ENCODE measurements at places on chromosomes 2 and 18. TPM values are rescaled to one million over a fixed set of nuclear protein-coding genes. Genes with fewer than 3 reads are reported as not detected.

- H3K4me3 ChIP-seq, result no peak overlapping the region
- peak overlapping the region; percentile 95 for H3K27ac ChIP-seq
- DNase-seq, result peak; percentile 19
- H3K4me1 ChIP-seq, result peaks cover 32% of the 10 kb centered on the region
These were observed 2.1 kb upstream of the PUM2 start for GRCh38 chr2:20352581-20353216.

Gene CTAGE1
- 0.60 TPM for polyA plus RNA-seq

- no peak for DNase-seq
- H3K4me3 ChIP-seq, result no peak overlapping the region
- no peaks in the 10 kb centered on the region for H3K4me1 ChIP-seq
- no peaks in the 10 kb centered on the region for H3K27me3 ChIP-seq
- no peak overlapping the region for H3K27ac ChIP-seq
These were observed 370.6 kb upstream of the UBE2E3 start for GRCh38 chr2:180609626-180610340.

DNA sequence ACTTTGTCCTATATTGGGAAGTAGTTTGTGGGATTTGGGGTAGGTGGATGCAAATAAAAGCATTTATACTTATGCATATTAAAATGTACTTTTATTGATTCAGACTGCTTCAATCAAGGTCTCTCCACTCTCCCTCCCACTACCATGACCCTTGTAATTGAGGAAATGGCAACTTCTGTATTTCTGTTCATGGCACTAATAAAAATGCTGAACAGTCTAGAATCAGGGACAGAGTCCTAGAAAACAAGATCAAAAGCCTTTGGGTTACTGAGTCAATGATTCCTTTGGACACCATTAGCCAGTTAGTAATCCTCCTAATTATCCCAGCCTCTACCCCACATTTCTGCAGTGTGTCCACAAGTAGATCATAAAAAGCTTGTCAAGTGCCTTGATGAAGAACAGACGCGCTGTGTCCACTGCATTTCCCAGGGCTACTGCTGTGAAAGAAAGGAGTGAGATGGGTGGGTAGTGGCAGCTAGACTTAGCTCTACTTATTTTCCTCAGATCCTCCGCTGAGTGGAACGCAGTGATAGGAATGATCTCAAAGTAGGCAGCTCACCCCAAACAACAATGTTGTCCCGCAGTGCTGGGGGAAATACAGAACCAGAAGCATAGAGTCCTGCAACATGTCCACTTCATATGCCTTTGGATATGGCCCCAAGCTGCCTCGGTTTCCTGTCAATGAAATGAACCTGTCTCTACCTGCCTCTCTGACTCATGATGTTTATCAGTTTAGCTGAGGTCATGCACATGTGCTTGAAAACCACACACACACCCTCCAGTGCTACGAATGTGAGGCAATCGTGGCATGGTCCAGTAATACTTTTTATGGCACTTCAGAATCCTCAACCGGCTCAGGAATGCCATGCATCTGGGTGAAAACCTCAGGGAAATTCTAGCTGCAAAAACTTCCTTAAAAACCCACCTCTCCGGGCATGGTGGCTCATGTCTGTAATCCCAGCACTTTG, 115.5 kb downstream of the COL6A3 start:
- no peak overlapping the region for H3K4me3 ChIP-seq
- DNase-seq, result peak; percentile 80
- no peaks in the 10 kb centered on the region for H3K27me3 ChIP-seq
- H3K4me1 ChIP-seq, result peaks cover 26% of the 10 kb centered on the region
- H3K36me3 ChIP-seq, result no peaks in the 10 kb centered on the region
- peak overlapping the region; percentile 87 for H3K27ac ChIP-seq

Gene IL1R2
- 11.4 TPM for polyA plus RNA-seq

Gene ANTXR1
- 29.1 TPM for polyA plus RNA-seq

DNA sequence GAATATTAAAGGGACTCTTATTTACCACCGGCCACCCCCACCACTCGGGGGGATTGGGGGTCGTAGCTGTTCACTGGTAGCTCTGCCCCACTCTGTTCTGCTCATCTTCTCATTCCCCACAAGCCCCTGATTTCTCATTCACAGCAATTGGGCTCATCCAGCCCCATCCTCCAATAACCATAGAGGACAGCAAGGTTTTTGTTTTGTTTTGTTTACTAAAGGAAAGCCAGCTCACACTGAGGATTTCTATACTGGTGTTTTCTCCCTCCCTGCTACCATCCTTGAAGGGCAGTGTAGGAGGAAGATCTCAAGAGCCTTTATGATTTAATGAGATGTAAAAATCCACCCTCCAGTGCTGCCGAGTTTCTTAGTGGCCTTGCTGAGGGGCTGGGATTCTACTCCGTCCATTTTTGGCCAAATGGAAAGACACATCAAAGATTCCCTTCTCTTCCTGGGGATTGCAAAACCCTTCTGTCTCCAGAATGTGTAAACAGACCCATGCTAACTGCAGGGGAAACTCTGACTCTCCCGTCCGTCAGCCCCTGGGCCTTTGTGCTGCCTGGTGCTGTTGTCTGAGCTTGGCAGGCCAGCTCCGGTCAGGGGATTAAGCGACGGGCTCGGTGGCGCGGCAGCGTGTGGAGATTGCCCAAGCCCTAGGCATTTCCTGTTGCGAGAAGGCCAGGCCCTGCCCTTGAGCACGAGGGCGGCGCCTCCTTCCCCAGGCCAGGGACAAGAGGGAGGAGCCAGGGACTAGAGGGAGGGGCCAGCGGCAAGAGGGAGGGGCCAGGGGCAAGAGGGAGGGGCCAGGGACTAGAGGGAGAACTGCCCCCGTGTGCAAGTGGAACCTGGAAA, 165.0 kb downstream of the ANTXR1 start:
- no peaks in the 10 kb centered on the region for H3K27me3 ChIP-seq
- DNase-seq, result peak; percentile 91
- no peaks in the 10 kb centered on the region for H3K36me3 ChIP-seq
- no peak overlapping the region for H3K4me3 ChIP-seq
- H3K27ac ChIP-seq, result peak overlapping the region; percentile 92

Gene CPS1
- polyA plus RNA-seq, result 145 TPM

GRCh38 chr2:1869987-1870386, 125.7 kb upstream of the PXDN start:
- H3K4me3 ChIP-seq, result no peak overlapping the region
- H3K36me3 ChIP-seq, result no peaks in the 10 kb centered on the region
- H3K4me1 ChIP-seq, result no peaks in the 10 kb centered on the region

GRCh38 chr2:72103690-72104089, 44.0 kb downstream of the CYP26B1 start:
- DNase-seq, result no peak
- H3K36me3 ChIP-seq, result no peaks in the 10 kb centered on the region
- no peak overlapping the region for H3K27ac ChIP-seq
- H3K4me1 ChIP-seq, result no peaks in the 10 kb centered on the region

GRCh38 chr2:172965433-172966212, 110.0 kb upstream of the MAP3K20 start:
- H3K27ac ChIP-seq, result no peak overlapping the region
- H3K4me3 ChIP-seq, result no peak overlapping the region
- H3K36me3 ChIP-seq, result no peaks in the 10 kb centered on the region
- H3K27me3 ChIP-seq, result no peaks in the 10 kb centered on the region
- peaks cover 4% of the 10 kb centered on the region for H3K4me1 ChIP-seq

- peak overlapping the region; percentile 8 for H3K4me3 ChIP-seq
- H3K27me3 ChIP-seq, result peaks cover 98% of the 10 kb centered on the region
- no peak for DNase-seq
- peaks cover 15% of the 10 kb centered on the region for H3K4me1 ChIP-seq
- H3K27ac ChIP-seq, result no peak overlapping the region
These were observed 987 bp upstream of the DLX1 start for GRCh38 chr2:172084395-172084644.

Gene HEATR5B
- polyA plus RNA-seq, result 8.7 TPM
